CD4-positive, alpha-beta T cell treated with Interleukin-10 for 1 hour (primary cell): ENCODE measurements at places on chromosomes 2 and 18.

DNA sequence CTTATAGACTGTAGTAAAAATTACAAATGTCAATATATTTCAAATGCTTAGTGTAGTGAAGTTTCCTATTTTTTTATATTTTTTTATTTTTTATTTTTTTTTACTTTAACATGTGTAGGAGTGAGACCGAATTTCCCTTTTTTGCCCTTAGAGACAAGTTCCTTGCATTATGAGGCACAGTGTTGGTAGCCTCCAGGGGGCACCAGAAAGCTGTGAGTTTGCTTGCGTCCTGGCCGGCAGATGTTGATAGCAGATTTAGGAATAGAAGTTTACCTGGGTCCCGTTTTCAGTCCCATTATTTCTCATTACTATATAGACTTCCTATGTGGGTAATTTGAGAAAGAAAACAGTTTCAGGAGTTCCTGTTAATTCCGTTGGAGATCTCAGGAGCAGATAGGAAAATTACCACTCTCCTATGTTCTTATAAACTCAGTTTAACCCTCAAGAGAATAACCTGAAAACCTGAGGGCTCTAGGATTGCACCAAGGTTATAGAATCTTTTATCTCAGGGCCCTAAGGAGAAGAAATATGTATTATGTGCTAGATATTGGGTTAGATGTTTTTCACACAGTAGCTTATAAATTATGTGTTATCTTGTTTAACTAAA, 157.5 kb upstream of the SESTD1 start:
- peak; percentile 21 for DNase-seq

- no peak for DNase-seq
Measured at GRCh38 chr2:39587168-39587567, 78.5 kb upstream of the TMEM178A start.

- no peak for DNase-seq
Measured at GRCh38 chr18:765764-766549, 46.1 kb downstream of the YES1 start.

DNA sequence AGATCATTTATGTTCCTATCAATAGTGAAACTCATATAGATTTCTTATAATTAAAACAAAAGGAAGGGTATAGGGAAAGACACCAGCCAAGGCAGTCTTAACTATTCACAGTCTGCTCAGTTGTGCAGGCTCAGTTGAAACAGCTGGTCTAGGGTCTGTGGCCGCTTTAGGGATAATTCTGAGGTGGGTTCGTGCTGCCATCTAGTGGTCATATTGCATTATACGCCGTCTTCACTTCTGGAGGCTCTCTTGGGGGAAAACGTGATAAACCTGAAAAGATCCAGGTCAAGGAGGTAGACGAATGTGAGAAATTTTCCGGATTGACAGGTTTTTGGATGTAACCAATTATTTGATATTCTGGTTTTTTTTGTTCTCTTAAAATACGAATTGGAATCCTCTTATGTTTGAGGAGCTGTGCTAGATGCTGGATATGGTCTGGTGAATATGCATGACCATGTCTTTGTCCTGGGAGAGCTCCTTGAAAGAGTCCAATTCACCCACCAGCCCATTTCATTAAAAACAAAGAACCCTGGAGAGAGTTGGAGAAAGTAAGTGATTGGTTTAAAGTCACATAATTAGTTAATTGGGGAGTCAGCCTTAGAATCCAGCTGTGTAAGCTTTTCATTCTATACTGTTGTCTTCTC, 492.4 kb downstream of the PLCL1 start:
- DNase-seq = peak; percentile 65

DNA sequence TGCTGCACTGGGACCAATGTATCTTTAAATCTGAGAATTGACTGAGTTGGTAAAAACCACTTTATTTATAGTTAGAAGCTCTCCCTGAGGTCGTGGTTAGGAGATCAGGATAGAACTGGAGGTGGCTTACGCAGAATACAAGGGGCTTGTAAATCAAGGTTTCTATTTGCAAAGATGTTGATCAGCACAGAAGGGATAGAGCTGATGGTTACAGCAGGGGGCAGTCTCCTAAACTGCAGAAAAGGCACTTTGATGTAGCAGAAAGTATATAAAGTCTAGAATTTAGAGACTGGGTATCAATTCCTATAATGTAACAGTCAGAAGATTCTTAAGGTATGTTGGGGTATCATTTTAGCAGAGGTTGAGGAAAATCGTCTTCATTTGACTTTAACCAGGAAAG, 25.2 kb upstream of the ACVR1 start:
- DNase-seq = peak; percentile 42

DNA sequence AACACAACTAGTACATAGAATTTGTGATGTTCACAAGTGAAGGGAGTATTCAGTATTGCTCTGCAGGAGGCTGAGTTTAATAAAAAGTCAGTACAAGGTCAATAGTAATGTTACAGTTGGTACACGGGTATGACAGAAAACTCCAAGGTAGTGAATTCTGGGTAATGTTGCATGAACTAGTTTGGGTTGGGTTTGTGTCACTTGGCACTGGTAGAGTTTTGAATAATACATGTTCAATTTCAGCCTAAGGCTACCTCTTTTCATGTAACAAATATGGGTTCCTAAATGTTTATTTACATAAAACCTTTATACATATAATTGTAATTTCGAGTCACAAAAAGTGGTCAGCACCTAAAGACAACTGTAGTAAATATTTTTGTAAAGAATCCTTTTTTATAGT, 19.4 kb downstream of the CTIF start:
- no peak for DNase-seq

GRCh38 chr2:203352604-203353255, 24.5 kb downstream of the ABI2 start:
- no peak for DNase-seq
